MV-4-11 (cell line): ENCODE measurements at places on chromosomes 1 and 21.
A peak's percentile ranks its signal among the peaks of the same experiment; 100 is the strongest.

DNA sequence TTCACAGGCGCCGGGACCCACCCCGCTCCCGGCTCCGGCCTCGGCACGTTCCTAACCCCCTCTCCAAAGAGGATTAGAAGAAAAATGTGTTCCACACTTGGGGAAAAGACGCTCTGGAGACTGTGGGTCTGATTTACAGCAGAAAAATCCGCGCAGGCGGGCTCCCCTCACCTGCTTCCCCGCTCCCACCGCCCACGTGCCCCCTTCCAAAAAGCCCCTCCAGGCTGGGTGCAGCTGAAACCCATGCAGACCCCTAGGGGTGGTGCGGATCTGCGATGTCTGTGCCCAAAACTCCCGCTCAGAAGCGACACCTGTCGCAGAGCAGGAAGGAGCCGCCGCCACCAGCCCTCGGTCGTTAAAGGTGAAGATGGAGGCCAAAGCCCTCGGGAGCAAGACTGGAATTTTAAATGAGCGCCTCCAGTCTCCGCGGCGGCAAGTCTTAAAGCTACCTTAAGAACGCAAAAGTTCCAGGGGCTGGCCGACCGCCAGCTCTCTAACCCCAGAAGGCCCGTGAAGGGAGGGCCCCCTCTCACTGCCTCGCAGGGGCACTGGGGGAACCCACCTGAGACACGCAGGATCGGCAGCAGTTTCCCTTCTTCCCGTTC is 688 bp upstream of the CHD5 start:
- DNase-seq: no peak

- DNase-seq: peak; percentile 91
Measured at GRCh38 chr1:112713466-112714312, 1.4 kb downstream of the PPM1J start.

GRCh38 chr21:14734191-14734590 is 188.1 kb upstream of the SAMSN1 start:
- DNase-seq: peak; percentile 87

GRCh38 chr1:229448845-229449244 is 15.0 kb upstream of the ACTA1 start:
- no peak for DNase-seq

GRCh38 chr1:230850547-230850946 is 17.8 kb downstream of the C1orf198 start:
- no peak for DNase-seq

DNA sequence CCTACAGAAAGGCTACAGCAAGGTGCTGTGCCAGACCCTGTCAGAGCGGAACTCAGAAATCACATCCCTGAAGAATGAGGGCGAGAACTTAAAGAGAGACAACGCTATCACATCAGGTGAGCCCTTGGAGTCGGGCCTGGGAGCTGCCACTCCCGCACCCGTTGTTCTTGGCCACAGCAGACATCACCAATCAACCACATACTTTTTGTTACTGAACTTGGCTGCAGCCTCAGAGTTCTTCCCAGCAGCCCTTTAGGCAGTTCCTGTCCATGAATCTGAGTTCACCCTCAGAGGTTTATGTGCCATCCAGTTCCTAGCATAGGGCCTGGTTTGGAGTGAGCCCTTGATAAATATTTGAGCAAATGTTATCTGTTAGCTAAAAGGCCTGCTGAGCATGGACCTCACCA is 61.6 kb downstream of the FHAD1 start:
- DNase-seq: no peak

GRCh38 chr21:15731243-15731613 is 1.4 kb downstream of the USP25 start:
- no peak for DNase-seq

DNA sequence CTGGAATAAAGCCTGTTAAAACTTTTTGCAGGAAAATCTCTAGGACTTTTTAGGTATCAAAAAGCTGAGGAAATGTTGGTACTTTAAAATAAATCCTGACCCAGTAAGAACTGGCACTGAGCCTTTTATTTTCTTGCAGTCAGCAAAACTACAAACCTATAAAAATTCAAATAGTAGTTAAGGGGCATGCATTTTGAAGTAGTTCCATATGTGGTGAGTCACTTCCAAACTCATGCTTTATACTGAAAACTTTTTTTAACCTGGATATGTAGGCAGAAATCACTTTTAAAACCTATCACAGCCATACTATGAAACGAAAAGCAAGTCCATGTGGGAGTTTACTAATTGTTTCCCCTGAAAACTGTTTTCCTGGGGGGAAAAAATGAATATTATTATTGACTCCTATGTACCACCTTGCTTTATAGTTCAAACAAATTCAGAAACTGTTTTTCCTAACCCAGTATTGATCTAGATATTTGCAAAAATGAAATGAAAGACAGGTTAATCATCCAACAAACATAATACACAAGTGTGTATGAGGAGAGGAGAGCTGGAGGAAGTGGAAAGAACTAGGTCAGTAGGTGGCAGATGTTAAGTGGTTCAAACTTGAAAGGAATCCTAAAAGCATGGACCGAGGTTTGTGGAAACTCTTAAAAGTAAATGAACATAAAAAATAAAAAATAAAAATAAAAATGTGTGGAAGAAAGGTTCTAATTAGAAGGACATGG is 30.5 kb downstream of the NRIP1 start:
- DNase-seq: no peak

GRCh38 chr1:11796036-11796828 is 9.5 kb downstream of the MTHFR start:
- no peak for DNase-seq

DNA sequence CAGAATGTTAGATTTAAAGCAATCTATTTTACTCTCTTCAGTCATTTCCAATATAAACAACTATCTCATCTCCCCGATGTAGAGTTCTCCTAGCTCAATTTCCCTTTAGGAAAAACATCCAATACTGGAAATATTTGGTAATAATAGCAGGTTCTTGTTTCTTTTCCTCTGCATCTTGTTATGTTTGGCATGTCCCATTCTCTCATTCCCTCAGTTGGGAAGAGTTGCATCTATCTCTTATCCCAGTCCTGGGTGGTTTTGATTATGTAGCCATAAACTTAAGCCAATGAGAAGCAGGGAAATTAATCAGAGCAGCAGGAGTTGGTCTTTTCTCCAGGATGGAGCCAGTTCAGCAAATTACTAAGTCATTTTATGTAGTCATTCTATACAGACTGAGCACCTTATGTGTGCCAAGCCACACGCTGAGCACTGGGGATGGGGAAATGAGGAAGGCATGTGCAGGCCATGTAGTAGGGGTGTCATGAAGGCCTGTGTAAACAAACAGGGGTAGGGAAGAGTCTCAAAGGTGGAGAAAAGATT is 418.2 kb upstream of the NFIA start:
- no peak for DNase-seq

GRCh38 chr1:89971600-89971999 is 23.3 kb upstream of the ZNF326 start:
- DNase-seq: no peak

DNA sequence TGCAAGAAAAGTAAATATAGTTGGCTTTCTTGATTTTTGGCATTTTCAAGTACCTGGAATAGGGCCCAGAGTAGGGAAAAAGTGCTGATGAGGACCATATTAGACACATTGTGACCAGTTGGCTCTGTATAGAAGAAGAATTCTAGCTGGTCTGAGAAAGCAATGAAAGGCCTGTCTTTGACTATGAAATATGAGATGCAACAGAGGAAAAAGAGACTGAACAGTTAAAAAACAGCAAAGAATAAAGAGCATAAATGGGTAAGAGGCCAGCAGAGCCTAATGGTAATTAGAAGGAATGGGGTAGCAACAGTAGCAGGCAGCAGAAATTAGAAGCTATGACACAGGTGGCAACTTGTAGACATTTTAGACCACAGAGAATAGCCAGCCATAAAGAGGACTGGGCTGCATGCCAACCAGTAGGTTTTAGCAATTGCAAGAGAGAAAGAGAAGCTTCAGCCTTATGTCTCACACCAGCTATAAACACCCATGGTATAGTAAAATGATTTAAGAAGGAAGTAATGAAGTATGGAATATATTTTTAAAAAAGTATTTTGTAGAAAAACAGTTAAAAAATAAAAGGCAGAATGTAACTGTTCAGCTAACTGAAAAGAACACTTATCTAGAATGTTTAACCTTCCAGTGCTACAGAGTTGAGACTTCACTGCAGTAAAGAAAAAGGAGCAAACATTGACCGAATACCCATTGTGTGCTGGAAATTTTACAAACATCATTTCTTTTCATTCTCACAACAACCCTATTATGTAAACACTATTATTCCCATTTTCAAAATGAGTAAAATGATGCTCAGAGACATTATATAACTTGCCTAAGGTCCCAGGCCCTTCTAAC is 114.1 kb downstream of the LHX4 start:
- peak; percentile 82 for DNase-seq

DNA sequence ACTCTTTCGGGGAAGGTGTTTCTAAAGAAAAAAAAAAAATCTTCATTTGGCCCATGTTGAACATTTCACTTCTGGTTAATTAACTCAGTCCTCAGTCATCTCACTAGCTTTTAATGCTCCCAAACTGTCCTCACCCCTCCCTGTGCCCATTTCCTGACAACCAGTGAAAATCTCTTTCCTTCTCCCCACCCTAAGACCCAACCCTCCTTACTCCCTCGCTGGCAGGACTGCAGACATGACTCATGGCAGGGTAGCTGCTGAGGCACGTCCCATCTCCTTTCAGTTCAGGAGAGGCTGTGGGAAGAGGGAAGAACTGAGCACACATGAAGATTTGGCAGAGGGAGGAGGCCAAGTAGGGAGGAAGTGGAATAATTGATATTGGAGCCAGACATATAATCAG is 12.6 kb downstream of the PKP1 start:
- DNase-seq: no peak
